ENCODE measurements at places on chromosomes 2 and 18.

- DNase-seq: no peak
These were observed 41.6 kb downstream of the PKDCC start for GRCh38 chr2:42089340-42089925.

- DNase-seq: no peak
These were observed 160.4 kb downstream of the GULP1 start for GRCh38 chr2:188452084-188452483.

GRCh38 chr2:69964353-69964841, 3.0 kb upstream of the ASPRV1 start:
- no peak for DNase-seq

GRCh38 chr2:96604104-96604503, 34.0 kb downstream of the KANSL3 start:
- DNase-seq: no peak

GRCh38 chr18:63604791-63605567, 17.8 kb downstream of the SERPINB13 start:
- no peak for DNase-seq

- DNase-seq: no peak
These were observed 116.1 kb upstream of the CYP26B1 start for GRCh38 chr2:72263776-72264060.

DNA sequence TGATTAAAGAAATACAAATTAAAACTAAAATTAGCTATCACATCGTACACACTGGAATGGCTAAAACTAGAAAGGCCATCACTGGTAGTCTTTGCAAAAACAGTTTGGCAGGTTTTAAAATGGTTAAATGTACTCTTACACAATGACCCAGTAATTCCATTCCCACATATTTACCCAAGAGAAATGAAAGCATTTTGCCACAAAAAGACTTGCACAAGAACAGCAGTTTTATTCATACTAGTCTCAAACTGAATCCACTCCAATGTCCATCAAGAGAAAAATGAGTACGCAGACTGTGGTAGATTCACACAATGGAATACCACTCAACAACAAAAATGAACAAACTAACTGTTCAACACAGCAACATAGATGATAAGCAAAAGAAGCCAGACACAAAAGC, 29.1 kb downstream of the SP140L start:
- no peak for DNase-seq

DNA sequence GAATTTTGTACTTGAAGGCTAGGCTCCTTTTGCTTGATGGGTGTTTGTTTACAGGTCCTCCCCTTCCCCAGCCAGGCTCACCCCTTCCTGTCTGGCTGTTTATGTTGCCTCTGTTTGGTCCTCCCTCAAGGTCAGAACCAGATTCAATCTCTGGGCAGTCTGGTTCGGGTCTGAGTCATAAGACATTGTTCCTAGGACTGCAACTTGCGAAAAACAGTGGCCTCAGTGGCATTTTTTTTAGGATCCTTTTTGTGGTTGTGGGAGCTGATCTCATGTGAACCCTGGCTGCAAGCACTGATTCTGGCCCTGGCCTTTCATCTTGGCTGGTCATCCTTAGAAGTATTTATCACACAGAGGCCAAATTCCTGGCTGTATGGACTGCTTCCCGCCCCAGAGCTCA, 370.4 kb downstream of the CLIP4 start:
- no peak for DNase-seq

- peak; percentile 13 for DNase-seq
These were observed 119.9 kb upstream of the TEX51 start for GRCh38 chr2:126778561-126779501.

- no peak for DNase-seq
These were observed 100.6 kb downstream of the CMPK2 start for GRCh38 chr2:6764968-6765723.

DNA sequence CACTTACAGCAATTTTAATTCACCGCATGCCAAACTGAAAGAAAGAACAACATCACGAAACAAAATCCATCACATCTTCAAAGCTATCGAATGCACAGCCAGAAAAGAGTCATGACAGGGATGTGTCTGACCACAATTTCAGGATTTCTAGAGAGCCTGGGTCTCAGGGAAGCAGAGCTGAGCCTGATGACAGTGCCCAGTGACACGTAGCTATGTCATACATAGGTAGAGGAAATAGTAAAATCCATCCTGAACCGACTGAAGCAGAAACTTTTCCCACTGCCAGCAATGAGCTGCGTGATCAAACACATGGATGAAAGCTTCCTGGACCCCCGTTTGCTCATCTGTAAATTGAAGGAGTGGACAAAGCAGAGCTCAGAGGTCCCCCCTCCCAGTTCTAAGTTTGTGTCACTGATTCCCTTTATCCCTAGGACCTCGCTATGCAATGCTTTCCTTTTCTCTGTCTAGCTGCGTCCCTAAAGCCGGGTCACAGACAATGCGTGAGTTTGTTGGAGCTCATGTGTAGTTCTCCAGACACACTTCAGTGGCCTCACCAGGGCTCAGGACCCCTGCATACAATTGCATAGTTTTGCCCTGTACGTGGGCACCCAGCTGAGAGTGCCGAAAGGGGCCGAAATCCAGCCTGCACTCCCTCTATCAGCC, 37.6 kb downstream of the CCBE1 start:
- no peak for DNase-seq

GRCh38 chr2:120323807-120324399, 22.0 kb upstream of the INHBB start:
- no peak for DNase-seq
